CD8-positive, alpha-beta memory T cell (primary cell): ENCODE measurements at places on chromosomes 11 and 22. TPM values are rescaled to one million over a fixed set of nuclear protein-coding genes. Genes with fewer than 3 reads are reported as not detected.

CTSW gene
- polyA plus RNA-seq: 1,046 TPM

CCDC88B gene
- 45.6 TPM for polyA plus RNA-seq

VPS26B gene
- polyA plus RNA-seq: 73.5 TPM

DNA sequence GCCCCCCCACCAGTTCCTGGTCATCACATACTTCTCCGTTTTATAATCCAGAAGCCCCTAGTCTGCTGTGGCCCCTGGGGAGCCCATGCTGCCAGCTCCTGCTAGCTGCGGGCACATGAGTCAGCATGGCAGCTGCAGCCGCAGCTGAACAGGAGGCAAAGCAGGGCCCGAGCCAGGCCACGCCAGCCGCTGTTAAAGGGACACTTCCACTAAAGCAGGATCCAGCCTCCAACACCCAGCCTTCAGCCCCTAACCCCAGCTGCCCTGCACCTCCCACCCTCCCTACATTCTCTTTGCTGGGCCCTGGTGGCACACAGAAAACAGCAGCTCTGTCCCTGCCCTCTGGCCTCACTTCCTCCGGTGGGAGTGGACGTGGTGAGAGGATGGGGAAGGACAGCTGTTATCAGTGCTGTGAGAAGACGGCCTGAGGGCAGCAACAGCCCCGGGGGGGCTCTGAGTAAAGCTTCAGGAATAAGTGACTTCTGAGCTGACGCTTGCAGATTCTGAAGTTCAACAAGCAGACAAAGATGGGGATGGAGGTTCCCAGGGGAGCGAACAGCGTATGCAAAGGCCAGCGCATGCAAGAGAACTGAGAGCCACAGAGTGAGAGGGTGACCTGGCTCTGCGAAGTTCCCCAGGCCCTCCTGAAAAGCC, 688 bp upstream of the LRRC74B start:
- no peak for DNase-seq

GRCh38 chr11:74615311-74615710, 22.9 kb downstream of the POLD3 start:
- no peak for DNase-seq

DNA sequence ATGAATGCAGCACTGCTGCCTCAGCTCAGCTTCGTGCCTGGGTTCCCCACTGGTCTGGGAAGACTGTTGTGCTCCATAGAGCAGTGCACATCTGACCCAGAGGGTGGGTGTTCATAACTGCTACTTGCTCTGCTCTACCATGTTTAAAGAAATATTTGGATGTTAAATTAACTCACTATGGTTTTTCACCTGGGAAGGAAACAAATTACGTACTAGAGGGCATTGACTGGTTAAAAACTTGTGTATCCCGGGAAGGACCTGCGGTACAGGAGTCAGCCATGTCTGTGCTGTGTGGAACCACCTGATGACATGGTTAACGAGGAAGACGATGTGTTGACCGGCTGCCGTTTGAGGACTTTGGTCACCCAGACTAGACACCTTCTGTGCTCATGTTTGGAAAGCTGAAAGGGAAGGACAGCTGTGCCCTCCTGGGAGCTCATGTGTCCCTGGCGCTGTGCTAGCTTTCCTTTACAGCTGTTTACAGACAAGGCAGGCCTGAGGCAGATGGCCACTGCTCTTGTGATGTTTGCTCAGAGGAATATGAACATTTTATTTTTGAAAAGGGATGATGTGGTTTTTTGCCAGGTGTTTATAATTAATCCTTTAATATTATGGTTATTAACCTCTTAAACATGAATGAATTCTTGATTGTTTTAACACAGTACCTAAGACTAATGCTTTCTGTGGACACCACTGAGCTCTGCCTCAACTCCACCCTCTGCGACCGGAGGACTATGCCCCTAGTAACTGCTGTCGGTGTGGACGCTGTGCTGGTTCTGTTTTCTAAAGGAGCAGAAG, 14.3 kb upstream of the AIFM3 start:
- no peak for DNase-seq
